NCI-H2107 (cell line): ENCODE measurements at places on chromosomes 3 and 15.

- DNase-seq: no peak
These were observed 26.6 kb downstream of the CLDN18 start for GRCh38 chr3:138036572-138036971.

DNA sequence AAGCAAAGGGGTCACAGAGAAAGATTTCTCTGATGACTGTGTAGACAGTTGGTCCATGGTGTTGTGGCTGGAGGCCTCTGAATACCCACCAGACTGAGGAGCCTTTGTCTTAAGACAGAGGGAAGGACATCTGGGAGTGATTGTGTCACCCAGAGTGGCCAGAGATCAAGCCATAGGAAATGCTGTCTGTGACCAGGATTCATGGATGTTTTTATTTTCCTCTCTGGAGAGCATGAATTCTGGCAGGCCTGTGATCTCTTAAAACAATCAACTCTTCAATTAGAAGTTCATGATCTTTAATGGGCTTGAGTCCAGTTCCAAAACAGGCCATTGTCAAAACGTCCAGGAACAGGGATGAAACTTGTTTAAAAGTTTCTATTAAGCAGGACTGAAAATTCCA is 198.9 kb upstream of the CTDSPL start:
- DNase-seq: no peak

DNA sequence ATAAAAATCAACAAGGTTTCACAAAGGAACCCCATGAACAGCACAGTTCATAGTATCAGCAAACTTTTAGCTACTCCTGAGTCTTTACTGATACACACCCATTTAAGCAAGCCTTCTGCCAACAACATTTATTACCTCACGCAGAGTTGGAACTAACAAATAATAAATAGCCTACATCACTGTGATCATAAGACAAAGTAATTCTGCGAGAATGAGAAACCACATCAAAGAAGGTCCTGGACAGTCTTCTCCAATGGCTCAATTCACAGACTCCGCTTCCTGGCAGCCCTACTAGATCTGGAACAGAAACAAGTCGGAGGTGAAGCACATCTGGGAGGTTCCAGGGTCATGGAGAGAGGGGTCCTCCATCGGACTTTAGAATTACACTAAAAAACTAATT is 37.0 kb downstream of the LDHAL6B start:
- no peak for DNase-seq

GRCh38 chr15:82995938-82996337 is 9.9 kb downstream of the RAMAC start:
- DNase-seq: no peak

DNA sequence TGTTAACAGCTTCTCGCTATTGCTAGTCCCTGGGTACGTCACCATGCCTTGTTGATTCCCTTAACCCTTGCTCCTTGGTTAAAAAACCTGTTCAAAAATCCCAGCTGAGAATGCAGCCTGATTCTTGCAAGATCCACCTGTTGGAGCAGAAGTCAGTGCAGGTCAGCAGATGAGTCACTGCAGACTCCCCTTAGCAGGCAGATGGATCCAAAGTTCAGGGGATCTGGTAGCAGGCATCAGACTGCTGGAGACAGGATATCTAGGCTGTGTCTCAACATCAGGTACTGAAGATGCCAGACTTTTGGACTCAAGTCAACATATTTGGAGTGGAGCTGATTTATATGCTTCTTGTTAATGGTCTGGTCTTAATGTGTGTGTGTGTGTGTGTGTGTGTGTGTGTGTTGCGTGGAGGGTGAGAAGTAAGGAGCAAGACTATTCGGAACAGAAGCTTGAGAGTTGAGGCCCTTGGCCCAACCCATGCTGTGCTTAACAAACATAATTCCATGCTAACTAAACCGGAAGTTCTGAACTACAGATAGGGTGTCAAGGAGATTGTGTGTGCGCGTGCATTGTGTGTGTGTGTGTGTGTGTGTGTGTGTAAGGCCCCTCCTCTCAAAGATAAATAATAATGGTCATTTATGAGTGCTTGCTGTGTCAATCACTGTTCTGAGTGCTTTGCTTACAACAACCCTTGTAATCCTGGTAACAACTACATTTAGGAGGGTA is 1.0 kb upstream of the C3orf52 start:
- DNase-seq: no peak

DNA sequence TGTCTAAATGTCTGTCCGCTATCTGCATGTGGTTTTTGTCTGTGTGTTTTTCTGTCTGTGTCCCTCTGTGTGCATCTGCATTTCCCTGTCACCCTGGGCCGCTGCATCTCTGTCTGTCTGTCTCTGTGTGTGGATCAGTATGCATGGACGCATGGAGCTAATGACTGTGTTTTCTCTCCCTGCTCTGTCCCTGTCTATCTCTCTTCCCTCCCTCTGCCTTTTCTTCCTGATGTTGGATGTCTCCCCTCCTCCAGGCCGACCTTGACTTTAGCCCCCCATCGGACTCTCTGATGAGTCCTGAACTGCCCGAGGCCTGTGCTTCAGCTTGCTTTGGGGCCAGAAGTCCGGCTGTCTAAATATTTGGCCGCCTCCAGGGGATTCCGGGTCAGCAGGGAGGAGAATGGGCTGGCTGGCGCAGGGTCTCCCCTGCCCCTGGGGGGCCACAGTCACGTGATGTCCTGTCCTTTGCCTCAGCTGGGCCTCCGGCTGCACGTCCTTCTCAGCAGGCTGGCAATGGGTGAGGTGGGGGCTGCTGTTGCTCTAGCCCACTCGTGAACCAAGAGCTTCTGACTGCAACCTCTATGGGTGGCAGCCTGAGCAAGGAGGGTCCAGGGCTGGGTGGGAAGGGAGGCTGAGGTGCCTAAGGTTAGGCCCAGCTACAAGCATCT is 3.7 kb downstream of the SLC38A3 start:
- no peak for DNase-seq
